ENCODE measurements at places on chromosomes 2 and 18.

- no peak for DNase-seq
Observed at GRCh38 chr2:56580242-56580641, 396.5 kb downstream of the CCDC85A start.

GRCh38 chr2:238808761-238809160 is 39.1 kb upstream of the TWIST2 start:
- no peak for DNase-seq

DNA sequence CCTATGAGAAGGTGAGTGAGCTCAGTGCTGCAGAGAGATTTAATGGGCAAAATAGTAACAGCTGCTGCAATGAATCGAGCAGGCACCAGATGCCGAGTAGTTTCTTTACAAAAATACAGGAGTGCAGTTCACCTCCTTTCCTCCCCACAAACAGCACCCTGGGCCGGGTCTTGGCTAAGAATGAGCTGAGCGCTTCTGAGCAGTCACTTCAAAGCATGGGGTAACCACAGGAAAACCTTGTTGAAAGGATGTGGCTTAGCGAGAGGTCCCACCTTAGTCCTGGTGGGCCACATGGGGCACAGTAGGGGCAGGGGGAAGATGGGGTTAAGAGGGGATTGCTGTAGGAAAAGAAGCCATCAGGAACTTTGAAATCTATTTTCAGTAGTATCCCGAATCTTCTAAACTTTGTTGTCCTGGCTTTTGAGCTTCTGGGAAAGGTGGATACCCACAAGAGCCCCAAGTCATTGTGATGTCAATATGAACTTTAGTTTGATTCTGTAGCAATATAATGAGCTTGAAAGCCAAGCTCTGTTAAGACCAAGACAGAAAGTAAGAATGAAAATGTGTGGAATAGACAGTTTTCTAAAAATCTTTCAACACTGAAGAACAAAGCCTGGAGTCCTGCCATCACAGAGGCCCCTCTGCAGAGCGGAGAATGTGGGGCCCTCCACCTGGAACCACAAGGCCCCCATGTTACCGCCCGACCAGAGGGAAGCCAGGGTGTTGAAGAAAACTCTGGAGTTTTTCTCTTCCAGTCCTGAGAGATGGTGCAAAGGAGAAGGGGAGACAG is 101.0 kb upstream of the ZNF236 start:
- DNase-seq, result no peak

DNA sequence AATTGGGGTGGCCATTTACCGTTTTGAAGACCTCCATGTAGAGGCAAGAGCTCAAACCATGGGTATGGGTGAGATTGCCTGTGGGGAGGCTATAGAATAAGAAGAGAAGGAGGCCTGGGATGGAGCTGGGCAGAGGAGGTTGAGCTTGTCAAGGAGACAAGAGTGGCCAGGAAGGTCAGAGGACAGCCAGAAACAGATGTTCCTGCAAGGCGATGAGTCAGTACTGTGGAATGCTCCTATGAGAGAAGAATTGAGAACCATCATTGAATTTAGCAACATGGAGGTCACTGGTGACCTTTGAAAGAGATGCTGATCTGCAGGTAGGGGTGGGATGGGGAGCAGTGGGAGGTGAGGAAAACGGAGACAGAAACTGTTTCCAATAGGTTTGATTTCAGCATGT is 3.5 kb downstream of the ACSL3 start:
- DNase-seq, result peak; percentile 27

All from right hindlimb (tissue), 1 donor.